Stimulated activated CD4-positive, alpha-beta T cell treated with anti-CD3 and anti-CD28 coated beads, Interleukin-1b, Interleukin-23, amount 100 ng/mL, for 1 hour (primary cell): ENCODE measurements at places on chromosomes 16 and 17.

DNA sequence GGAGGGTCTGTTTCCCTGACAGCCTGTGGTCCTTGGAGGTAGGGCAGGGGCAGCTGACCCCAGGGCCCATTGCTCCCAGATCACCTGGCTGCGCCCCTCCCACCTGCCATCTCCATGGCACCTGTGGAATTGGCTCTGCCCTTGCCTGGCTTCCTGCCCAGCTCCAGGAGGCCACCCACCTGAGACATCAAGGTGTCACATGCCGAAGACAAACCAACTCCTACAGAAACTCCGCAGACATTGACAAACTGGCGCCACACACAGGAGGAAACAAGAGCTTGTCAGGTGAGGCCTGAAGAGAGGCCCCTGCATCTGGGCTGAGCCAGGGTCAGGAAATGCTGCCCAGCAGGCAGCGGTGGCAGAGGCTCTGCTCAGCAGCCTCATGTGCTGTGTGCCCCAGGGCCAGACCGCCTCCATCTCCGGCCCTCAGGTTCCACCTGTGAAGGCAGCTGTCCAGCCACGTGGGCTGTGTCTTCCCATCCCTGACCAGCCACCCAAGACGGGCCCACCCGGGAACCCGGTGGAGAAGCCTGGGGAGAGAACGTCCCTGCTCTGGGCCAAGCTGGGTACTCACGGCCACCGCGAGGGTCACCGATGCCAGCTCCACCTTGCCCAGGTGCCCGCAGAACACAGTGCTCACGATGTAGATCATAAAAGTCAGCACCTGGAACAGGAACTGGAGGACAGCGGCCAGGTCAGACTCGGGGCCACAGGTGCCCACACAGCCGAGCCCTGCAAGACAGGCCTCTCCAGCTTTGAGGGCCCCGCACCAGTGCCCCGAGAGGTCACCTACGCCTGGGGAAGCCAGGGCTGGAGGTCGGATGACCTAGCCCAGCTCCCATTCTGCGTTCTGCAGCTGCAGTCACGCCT, 1.6 kb downstream of the SLC47A2 start:
- no peak for DNase-seq

GRCh38 chr16:70751593-70751992, 49.4 kb downstream of the VAC14 start:
- no peak for DNase-seq

DNA sequence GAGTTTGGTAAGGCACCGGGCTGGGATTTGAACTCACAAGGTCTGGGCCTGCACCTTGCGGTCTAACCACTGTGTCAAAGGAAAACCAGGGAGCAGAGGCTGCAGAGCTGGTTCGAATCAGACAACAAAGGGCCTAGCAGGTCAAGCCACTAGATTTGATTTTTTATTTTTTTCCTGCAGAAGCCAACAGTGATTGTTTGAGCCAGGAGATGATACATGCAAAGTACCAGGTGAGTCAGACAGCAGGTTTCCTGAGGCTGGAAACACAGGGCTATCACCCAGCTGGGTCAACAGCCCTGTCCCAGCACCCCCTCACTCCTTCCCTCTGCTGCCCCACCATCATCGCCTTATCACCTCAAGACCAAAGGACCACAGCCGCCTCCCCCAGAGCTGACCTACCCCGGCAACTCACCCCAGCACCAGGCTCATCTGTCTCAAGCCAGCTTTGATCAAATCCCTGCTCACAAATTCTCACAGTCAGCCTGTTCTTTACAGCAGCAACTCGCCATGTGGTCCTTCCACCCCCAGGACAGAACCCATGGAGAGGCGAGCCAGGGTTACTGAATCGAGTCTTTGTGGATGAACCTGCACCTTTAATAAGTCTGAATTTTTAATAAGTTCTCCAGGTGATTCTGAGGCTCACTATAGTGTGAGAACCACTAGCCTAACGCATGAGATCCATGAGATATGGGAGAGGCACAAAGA, 13.0 kb upstream of the KRT19 start:
- DNase-seq, result no peak

- no peak for DNase-seq
These were observed 28.6 kb downstream of the DCAKD start for GRCh38 chr17:45022655-45023339.

- no peak for DNase-seq
These were observed 1.4 kb upstream of the VAMP2 start for GRCh38 chr17:8163978-8164814.

GRCh38 chr17:7674934-7675333, 12.4 kb downstream of the TP53 start:
- no peak for DNase-seq

GRCh38 chr17:40363111-40363827, 1.3 kb downstream of the GJD3 start:
- no peak for DNase-seq

DNA sequence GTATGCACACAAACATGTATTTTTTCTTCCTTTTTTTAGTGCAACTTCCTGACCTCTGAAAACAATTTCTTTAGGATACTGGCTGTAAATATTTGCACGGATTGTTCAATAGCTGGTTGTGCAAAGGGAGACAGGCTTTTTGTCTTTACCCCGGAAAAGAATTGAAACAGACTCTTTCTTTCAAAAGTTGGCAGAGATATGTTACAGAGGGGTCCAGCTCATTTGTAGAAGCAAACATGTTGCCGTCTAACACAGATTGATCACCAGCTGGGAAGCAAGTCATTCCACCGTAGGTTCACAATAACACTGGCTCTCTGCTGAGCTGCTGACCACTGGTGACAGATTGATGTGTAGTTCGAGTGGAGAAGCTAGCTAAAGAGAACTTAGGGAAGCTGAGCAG, 130.9 kb downstream of the STX8 start:
- no peak for DNase-seq

DNA sequence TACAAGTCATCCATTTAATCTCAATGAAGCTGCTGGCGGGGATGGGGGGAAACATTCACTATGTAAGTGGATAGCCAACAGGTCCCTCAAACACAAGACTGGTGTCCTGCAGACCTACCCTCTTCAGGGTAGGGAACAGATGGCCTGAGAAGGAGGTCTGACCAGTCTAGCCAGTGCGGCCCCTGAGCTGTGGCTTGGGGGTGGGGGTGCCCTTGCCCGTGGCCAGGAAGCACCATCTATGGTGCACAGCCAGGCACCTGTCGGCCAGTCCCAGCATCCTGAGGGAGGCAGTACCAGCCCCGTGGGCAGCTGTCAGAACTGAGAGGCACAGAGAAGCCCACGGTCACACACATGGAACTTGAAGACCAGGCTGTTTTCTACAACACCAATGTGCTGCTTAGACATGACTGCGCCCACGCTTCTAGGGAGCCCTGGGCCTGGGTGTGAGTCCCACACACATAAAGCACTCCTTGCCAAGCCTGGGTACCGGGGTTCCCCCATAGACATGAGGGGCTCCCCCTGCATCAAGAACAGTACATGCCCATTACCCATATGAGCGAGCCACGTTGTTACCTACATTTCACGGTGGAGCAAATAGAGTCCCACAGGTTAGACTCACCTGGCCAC, 40.9 kb downstream of the RMI2 start:
- no peak for DNase-seq

DNA sequence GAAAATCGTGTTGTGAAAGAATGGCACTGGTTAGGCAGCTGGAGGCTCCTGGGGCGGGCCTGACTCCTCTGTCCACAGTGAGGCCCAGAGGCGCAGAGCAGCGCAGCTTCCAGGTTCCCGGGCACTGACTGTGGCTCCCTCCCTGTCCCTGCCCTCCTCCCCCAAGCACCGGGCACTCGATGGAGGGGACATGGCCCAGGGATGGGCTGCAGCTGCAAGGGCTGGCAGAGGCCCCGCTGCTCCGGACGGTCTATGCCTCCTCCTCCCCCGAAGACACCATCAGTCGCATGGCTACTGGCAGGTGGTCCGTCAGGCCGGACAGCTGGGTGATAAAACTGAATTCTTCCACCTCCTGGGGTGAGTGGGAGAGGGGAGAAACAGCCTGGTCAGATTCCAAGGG, 50.1 kb downstream of the PRMT7 start:
- no peak for DNase-seq

DNA sequence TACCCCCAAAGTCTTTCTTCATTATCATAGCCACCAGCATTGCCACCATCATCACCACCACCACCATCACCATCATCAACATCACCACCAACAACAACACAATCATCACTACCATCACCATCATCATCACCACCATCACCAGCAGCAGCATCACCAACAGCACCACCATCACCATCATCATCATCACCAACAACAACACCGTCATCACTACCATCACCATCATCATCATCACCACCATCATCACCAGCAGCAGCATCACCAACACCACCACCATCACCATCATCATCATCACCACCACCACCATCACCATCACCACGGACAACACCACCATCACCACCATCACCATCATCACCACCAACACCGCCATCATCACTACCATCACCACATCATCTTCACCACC, 500 bp upstream of the TMEM114 start:
- no peak for DNase-seq

GRCh38 chr17:19939993-19940721, 37.5 kb downstream of the AKAP10 start:
- no peak for DNase-seq

- no peak for DNase-seq
These were observed 354.7 kb upstream of the RBFOX1 start for GRCh38 chr16:6977916-6978315.

GRCh38 chr16:83615953-83616350, 191.8 kb upstream of the HSBP1 start:
- no peak for DNase-seq

GRCh38 chr17:63190821-63191370, 224.9 kb downstream of the TANC2 start:
- no peak for DNase-seq

- no peak for DNase-seq
These were observed at the start of gene CCL15 for GRCh38 chr17:36001110-36001771. Gene CCL15, minus strand, starts transcription at chr17:36001553. Its CDS starts 61 bp downstream, at chr17:36001492.

GRCh38 chr16:20789130-20789529, 17.1 kb downstream of the ERI2 start:
- DNase-seq, result no peak

DNA sequence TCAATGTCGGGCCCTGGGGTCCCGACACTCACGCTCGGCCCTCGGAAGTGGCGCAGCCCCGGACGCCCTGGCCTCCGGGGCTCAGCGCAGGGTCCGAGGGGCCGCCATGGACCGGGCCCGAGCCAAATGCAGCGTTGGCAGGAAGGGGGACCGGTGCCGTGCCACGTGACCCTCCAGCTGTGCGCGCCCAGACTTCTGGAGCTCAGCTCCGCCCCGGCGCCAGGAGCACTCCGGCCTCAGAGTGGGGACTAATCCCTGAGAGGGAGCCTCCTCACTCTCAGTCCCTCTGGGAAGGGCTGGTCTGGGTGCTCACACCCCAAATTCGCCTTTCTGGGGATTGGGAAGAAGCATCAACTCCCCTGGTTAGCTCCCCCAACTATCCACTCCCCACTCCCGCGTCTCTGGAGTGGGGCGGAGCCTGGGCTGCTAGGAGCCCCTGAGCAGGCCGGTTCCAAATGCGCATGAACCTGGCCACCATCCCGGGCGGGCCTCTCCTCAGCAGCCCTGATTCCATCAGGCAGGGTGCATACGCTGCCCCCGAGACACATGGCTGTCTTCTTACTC, at the start of gene B3GNT9:
Gene B3GNT9, minus strand, starts transcription at position 166 of the 564 bp plus-strand sequence. CDS start 513 bp downstream, outside the sequence.
- DNase-seq, result no peak

DNA sequence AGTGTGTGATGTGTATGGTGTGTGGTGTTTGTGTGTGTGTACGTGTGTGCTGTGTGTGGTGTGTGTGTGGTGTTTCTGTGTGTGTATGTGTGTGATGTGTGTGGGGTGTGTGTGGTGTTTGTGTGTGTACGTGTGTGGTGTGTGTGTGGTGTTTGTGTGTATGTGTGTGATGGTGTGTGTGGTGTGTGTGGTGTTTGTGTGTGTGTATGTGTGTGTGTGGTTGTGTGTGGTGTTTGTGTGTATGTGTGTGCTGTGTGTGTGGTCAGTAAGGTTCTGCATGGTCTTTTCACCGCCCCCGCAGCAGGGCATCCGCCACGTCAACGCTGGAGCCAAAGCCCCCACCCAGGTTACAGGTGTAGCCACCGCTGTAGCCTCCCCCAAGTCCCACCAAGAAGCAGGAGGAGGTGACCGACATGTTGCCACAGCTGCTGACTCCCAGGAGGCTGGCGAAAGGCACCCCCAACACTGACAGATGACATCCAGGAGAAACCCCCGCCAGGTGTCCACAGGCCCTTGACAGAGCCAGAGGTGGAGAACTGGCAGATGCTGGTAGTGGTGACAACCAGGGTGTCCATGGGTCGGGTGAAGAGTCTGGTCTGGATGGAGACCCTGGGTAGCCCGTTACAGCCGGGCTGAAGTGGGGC, 9.3 kb upstream of the KRT17 start:
- DNase-seq, result no peak

DNA sequence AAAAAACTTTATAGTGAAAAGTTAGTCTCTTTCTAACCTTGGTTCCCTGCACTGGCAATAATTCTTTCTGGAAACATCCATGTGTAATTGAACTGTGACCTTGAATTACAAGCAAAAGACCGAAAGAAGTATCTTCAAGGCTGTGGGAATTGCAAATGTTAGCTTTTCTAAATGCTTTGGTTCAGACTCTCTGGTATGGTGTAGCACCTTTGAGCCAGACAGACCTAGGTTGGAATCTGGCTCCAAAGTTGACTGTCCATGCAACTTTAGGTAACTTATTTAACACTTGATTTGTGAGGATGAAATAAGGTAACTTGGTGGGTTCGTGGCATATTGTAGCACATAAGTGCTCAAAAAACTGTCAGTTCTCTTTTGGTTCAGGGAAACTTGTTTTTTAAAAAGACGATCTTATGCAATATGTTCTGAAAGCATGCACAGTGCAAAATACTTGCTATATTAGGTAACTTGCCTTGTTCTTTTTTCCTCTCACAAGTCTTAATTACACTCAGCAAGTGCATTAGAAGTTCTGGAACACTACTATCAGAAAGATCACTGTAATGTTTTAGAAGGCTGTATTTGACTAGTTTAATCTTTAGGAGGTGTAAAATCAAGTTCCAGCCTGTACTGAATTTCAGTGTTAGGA, 46.3 kb downstream of the TANGO6 start:
- no peak for DNase-seq

DNA sequence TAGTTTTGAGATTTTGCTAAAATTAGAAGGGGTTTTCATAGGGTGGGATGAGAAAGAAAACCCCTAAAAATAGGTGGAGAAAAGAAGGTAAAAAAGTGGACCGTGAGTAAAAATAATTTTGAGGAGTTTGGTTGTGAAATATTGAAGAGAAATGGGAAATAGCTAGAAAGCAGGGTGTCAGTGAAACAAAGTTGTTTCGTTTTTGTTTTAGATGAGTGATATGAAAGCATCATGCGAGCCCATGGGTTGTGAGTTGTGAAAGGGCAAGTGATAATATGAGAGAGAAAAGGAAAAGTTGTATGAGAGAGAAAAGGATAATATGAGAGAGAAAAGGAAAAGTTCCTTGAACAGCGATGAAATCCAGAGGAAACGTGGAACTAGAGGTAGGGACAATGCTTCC, 7.3 kb upstream of the SMIM36 start:
- DNase-seq, result no peak
